ENCODE measurements at places on chromosomes 11 and 22.

DNA sequence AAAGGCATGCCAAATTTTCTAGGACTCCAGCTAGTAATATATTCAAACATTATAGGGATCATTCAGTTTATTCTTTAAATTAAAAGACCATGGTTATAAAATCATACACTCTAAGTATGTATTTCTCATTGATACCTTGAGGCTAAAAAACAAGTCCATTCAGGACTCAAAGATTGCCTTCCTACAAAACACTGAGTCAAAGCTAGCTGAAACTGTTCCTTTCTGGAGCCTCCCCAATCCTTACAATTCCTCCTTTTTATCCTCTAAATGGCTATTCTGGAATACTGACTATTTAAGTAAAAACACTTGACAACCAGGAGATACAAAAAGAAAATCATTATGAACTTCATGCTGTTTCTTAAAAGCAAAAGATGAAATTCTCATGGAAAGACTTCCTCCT is 4.9 kb upstream of the TTLL12 start:
- no peak for DNase-seq

DNA sequence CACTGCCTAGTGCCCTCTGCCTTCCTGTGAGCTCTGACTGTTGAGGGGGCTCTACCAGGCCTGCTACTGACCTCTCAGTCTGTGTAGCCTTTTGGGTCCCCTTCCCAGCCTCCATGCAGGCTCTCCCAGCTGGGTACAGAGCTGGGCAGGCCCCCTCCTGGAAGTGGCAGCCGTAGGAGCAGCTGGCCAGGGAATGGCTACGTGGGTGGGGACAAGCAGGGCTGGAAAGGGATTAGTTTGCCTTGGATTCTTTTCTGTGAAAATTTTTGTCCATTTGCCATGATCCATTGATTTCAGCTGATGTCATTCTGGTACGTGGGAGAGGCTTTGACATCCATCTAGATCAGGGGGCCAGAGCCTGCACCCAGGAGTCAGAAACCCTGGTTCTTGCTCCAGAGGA is 23.9 kb upstream of the NECTIN1 start:
- DNase-seq, result no peak

GRCh38 chr11:63405114-63405513 is 35.5 kb downstream of the SLC22A9 start:
- no peak for DNase-seq

DNA sequence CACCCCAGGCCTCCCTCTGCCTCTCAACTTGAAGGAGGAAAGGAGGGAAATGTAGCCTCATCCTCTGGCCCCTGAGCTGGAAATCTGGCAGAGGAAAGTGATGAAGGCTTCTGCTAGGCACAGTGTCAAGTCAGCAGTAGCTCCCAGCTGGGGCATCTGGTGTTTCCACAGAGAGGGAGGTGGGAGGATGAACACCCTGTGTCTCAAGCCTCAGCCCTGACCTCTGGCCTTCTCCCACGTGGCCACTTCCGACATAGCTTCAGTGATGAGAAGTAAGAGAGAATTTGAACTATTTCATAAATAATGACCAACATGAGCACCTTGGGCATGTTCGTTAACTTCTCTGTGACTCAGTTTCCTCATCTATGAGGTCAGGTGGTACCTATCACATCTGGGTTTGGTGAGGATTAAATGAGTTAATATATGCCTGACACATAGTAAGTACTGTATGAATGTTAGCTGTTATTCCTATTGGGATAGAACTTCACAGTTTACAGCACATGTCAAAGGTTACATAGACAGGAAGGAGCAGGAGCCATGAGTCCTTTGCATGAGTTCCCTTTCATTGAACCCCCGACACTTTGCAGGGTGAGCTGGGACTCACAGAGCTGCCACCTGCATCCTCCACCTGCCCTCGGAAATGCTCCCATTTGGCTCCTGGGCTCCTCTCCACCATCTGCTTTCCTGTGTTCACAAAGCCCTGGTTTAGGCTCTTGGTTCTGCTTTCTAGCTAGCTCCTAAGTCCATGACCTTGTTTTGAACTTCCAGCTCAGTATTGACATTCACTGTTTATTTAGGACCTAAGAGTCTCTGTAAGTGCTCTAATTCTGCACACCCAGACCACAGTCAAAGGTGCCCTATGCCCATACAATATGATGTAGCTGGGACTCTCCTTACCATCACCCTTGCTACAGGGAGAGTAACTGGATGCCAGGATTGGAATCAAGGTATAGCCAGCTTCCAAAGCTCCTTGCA is 61.7 kb downstream of the CSNK2A3 start:
- DNase-seq, result no peak

DNA sequence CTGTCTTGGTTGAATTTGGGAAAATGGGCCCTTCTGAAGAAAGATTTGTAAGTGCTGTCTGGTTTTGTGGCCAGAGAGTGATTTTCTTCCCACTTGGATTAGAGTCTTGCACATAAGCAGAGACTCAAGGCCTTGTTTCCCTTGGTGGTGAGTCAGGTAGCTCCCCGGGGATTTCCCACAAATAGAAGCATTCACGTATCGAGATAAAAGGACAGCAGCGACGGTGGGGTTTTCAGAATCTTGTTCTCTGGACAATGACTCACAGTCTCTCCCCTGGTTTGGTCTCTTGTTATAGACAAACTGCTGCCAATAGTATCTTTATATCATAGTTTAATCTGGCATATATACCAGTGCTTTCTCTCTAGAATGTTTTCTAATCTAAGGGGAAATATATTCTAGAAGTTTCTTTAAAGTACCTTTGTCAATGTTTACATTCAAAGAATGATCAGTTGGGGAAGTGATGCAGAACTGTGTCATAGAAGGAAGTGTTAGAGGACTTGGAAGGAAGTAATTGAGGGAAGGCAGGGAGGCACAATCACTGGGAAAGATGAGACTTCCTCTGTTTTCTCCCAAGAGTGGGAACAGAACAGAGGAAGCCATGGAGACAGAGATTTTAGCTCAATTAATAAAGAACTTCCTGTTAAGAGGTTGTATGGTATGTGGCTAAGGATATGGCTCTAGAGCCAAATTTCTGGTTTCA is 18.1 kb downstream of the POLA2 start:
- DNase-seq, result peak; percentile 51

DNA sequence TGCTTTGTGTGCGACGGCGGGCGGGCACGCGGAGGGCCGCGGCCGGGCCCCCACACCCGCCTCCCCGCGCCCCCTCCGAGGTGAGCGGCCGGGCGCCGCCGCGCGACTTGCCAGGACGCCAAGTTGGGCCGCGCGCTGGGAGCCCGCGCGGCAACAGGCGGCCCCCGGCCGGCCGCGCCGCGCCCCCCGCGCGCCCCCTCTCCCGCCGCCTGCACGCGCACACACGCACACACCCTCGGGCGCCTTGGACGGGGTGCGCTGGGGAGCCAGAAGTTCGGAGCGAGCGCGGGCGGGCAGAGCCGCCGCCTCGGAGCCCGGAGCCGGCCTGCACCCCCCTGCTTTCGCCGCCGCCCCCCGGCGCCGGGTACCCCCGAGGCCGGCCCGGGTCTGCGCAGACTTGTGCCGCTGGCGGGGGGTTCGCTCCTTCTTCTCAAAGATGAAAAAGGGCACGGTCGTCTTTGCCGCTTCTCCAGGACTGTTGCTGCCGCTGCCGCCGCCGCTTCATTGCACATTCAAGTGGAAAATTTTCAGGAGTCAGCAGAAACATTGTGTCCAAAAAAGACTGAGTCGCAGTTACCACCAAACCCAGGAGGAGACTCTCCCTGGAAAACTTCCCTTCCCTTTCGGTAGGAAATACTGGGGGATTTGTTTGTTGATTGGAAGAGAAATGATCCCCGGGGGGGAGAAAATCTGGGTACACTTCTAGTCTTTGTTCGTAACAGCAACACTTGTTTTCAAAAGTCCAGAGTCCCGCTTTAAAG is 895 bp downstream of the TEAD1 start:
- DNase-seq, result peak; percentile 6

DNA sequence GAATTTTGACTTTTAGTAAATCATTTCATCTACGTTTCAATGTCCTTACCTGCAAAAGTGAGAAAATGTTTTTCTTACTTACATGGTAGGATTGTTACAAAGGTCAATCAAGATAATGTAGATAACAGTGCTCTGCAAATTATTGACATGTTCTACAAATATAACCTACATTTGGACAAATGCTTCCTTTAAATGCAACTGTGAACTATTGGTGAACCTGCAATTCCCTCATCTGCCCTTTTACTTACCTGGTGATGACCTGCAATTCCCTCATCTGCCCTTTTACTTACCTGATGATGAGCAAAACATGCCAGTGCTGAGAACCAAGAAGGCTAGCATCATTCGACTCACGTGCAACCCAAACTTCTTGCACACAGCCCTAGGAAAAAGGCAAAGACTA is 11.1 kb downstream of the ALG9 start:
- no peak for DNase-seq

DNA sequence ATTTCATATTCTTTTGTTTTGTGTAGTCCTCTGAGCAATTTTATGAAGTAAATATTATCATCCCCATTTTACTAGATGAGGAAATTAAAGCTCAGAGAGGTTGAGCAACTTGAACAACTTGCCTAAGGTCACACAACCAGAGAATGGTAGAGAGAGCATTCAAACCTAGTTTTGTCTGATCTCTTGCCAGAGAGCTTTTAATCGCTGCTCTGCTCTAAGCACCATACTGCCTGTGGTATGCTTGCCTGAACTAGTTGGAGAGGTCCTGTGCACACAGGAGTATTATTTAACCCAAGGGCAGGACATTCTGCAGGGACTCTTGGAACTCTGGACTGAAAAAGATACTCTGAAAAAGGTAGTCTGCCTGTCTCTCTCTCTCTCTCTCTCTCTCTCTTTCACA is 38.5 kb downstream of the TRAF6 start:
- no peak for DNase-seq

- DNase-seq, result no peak
Observed at GRCh38 chr11:112770487-112770886, 190.7 kb upstream of the NCAM1 start.

DNA sequence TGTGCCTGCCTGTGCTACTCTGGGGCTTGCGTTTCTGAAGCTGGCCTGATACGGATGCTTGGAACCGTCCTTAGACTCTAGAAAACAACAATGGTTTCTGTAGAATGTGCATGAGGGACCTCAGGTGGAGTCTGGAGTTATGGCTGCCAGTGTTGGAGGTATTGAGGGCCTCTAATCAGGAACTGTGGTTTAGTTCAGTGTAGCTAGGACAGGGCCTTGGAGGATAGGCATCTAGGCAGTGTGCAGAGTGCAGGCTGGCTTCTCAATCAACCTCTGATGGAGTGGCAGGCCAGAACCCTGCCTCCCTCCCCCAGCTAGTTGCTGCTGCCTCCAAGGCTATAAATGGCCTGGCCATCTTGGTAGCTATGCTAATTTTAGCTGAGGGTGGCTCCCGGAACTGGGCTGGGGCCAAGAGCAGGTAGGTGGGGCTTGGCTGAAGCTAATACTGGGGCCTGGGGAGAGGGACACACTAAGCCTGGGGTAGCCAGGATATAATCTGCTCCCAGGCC is 4.0 kb downstream of the STIM1 start:
- peak; percentile 46 for DNase-seq

DNA sequence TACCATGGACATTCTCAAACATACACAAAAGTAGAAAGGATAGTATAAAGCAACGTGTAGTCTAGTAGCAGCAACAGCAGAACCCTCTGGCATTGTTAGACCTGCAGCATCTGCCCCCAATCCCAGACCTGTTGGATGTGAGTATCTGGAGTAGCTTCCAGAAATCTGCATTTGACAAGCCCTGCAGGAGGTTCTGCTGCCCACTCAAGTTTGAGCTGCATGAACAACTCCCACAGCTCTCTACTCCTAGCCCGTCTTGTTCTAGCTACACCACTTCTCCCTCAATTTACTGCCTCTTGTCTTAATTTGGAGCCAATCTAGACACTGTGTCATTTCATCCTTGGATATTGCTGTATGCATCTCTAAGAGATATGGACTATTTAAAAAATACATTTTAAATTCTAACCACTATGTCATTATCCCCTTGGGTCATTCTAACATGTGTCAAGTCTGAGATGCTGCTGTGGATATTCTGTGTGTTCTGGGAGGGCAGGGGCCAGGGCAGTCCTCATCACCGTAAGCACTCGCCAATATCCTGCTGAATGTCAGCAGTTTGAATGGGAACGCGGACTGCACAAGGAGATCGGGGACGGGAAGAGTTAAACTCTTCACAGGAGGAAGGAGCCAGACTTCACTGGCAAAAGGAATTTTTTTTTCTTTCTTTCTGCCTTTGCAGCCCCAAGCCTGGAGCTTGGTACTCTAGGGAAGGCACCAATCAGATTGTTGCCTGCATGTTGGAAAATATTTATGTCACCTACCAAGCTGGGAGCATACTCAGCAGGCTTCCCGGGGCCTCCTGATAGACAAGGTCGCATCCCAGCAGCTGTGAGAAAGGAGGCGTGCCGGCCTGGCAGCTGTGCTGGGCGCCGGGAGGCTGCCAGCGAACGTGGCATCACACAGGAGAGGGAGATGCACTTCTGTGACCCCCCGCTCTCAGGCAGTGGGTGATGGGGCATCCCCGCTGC is 429.0 kb downstream of the MIAT start:
- no peak for DNase-seq

DNA sequence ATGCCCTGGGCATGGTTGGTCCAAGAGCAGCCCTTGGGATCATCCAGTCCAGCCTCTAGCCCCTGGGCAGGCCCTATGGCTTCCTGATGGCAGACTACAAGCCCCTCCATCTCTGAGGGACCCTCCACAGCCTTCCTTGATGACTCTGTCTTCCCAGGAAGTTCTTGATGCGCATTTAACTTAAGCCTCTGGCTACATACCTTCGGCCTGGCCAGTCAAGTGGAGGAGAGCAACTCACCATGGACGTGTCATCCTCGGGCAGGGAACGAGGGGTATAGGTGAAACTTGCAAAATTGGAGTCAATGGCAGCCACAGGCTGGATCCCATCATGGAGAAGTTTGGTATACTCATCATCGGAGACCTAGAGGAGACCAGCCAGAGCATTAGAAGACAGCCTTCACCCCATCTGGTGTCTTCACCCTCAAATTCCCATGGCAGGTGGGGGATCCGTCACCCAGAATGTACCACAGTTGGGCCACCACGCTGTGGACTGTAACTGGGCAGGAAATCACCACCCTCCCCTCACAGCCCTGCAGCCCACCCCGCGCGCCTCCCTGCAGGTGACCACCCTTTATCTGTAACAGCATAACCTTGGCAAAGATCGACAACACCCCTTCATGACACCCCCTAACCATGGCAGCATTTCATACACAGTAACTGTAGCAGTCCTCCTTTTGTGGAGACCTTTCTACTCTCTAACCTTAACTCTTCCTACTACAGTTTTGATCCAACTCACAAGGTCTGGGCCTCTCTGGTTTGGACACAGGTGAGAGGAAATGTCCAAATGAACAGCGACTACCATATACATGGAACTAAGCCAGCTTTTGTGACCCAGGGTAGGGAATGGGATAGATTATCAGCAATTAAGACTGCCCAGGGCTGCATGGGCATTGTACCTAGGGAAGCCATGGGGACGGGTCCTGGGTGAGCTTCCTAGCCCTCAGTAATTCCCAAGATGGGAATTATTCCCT is 91.7 kb downstream of the PDE2A start:
- no peak for DNase-seq

GRCh38 chr11:11090495-11090894 is 232.6 kb upstream of the ZBED5 start:
- DNase-seq, result no peak

DNA sequence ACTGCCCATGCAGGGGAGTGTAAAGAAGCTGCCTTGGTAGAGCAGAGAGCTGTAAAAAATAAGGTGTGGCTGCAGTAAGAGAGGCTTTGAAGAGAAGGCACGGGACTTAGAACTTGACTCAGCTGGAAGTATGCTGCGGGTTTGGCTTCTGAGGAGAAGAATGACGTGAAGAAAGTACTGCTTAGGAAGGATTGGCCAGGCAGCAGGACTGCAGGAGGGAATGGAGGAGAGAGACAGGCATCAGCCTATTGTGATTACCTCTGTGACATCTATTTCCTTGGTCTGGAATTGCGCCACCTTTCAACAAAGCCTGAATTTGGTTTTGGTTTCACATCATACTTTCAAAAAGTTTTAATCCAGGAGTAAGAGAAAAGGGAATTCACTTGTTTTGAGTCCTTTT is 22.5 kb downstream of the PRRG4 start:
- no peak for DNase-seq

Data from stimulated activated naive CD8-positive, alpha-beta T cell treated with anti-CD3 and anti-CD28 coated beads, Interleukin-15, Interleukin-2, amounts not matched to agents 100 U/mL and 50 U/mL, for 24 hours (primary cell).